ENCODE measurements at places on chromosomes 13 and 19.

DNA sequence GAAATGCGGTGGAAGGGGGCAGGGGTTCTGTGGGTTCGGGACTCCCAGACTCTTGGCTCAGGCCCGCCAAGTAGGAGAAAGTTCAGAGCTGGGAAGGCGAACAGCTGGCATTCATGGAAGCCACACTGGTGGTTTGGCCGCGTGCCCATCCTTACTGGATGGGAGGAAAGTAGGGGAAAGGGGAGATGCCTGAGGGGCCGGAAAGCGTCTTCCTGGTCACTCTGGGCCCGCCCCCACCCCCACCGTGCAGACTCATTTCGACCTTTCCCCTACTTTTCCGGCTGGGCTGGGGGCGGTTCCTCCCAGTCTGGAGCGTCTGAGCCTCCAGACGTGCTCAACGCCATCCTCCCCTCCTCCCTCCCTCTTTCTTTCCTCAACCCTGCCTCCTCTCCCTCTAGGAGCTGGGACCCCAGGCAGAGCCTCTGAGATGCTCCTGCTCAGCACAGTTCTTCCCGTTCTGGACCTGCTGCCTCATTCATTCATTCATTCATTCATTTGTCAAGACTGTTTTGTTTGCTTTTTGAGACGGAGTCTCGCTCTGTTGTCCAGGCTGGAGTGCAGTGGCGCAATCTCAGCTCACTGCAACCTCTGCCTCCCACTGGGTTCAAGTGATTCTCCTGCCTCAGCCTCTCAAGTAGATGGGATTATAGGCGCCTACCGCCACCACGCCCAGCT lies 3.5 kb downstream of the ANGPTL4 start:
- DNase-seq, result peak; percentile 83

GRCh38 chr13:49435992-49436391 lies 7.9 kb downstream of the CAB39L start:
- no peak for DNase-seq

GRCh38 chr19:37654118-37654517 lies 1.1 kb downstream of the ZFP30 start:
- no peak for DNase-seq

- DNase-seq, result no peak
Observed at GRCh38 chr13:41670873-41671443, 213.6 kb downstream of the RGCC start.

GRCh38 chr13:44363631-44364344 lies 9.8 kb upstream of the SERP2 start:
- DNase-seq, result no peak

GRCh38 chr13:34025746-34026145 lies 207.8 kb downstream of the RFC3 start:
- DNase-seq, result no peak

DNA sequence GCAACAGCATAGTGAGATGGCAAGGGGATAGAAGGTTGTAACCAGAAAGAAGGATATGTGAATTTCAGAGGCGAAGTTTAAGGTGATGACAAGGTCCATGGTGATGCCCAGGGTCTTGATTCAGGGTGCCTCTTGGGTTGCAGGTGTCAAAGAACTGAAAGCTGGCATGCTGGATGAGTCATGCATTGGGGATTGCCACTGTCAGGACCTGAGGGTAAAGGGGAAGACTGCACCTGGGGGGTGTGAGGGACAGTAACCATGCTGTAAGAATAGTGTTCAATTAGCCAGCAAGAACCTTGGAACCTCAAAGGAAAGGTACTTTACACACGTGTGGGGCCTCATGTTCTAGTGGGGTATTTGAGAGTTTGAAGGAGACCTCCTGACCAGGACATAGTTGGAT lies 279.6 kb downstream of the SLC7A1 start:
- no peak for DNase-seq

- DNase-seq, result no peak
Observed at GRCh38 chr13:25691654-25692053, 319.9 kb downstream of the ATP8A2 start.

- no peak for DNase-seq
Observed at GRCh38 chr19:46528601-46529590, 33.2 kb upstream of the PNMA8B start.

DNA sequence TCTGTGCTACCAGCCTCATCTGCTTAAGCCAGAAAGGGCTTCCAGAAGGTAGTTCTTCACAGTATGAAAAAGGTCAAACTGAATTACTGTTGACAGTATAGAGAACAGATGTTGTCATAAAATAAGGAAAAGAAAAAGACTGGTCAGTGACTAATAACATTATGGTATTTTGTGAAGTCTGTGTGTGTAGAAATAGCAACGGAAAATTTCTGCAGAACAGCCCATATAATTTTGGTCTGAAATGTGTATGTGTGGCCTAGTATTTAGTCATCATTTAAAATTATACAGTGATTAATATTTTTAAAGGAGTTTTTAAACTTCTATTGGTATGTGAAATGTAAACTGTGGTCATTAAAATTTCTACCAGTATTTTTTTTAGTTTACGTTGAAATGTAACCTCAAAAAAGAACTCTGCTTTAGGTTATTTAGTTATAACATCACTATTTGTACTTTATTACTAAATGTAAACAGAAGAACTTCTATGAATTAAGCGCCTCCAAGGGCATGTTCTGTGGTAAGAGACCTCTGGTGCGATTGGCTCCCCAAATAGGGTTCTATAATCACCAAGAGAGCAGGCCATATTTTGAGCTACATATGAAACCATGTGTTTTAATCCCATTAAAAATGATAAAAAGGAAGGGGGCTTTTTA lies 3.3 kb upstream of the GPR183 start:
- no peak for DNase-seq

DNA sequence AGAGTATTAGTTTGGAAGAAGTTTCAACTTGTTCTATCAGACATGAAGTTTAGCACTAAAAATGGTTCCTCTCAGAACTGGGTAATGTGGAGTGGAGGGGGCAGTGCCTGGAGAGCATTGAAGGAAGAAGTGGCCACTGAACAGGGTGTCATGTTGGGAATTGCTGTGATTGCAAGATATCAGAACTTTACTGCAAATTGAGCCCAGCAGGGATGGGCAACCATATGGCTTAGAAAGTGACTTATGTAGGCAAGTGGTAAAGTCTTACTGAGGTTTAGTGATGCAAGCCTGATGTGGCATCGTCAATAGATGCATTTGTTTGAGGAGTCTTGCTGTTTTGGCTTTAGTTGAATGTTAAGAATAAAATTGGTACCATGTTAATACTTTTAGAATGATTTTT lies 31.7 kb downstream of the WASF3 start:
- DNase-seq, result no peak

DNA sequence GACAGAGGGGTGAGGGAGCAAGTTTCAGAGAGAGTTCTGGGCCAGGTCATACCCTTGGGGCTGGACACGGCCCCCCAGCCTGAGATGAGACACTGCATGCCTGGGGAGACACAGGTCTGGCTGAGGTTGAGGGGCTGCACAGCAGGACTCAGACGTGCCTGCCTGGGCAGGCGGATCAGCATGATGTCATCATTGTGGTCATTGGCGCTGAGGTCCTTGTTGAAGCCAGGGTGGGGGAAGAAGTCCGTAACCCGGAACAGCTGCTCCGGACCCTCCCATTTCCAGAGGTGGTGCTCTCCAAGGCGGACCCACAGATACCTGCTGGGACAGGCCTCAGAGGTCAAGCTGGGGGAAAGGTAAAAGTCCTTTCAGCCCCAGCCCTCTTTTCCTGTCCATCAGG lies 5.0 kb upstream of the KLK8 start:
- no peak for DNase-seq

GRCh38 chr19:41588497-41589209 lies 12.7 kb downstream of the CEACAM21 start:
- DNase-seq, result peak; percentile 39

DNA sequence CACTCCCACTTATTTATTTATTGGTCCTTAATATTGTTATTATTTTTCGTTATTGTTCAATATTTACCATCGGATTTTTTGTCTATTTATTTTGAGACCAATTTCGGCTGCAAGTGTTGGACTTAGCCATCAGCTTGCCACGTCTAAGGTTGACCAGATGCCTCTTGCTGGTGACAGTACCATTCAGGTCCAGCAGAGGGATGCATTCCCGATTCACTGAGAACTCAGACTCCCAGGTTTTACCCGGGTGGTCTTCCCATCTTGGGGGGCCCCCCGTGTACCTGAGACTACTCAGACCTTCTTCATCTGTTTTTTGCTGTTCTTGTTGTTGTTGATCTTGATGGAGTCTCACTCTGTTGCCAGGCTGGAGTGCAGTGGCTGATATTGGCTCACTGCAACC lies 1435.2 kb downstream of the UQCRFS1 start:
- DNase-seq, result no peak

DNA sequence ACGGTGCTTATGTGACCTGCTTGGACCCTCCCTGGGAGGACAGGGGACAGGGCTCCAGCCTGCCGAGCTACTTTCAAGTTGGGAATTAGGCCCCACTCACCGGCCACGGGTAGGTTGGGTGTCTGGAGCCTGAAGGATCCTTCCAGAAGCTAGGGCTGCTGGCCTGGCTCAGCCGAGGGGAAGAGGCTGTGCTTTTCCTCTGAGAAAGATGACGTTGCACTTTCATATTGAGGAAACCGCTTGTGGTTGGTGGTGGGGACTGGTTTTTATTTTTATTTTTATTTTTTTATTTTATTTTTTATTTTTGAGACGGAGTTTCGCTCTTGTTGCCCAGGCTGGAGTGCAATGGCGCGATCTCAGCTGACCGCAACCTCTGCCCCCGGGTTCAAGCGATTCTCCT lies at the start of gene TMEM150B:
Gene TMEM150B (minus strand): TSS at position 170 of the 400 bp plus-strand sequence. CDS start 4,305 bp downstream, outside the sequence.
- no peak for DNase-seq

DNA sequence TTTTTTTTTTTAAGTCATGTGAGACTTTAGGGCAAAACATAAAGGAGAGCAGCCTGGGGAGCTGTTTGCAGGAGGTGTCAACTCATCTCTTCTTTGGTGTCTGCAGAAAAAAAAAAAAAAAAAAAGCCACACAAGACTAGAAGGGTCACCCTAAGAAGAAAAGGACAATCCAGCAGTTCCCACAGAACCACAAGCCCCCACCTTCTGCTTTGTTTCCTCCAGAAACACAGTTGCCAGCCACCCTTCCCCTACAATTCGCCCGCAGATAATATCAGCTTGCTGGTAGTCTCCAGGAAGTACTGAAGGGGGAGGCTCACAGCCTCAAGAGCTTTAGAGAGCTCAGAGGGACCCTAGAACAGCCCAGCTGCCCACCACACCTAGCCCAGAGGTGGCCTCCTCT lies 22.3 kb upstream of the ZBTB7A start:
- DNase-seq, result no peak

- no peak for DNase-seq
Observed at GRCh38 chr13:110312339-110313031, 5.4 kb downstream of the COL4A2 start.

GRCh38 chr13:90867336-90867683 lies 480.2 kb upstream of the MIR17HG start:
- peak; percentile 87 for DNase-seq

DNA sequence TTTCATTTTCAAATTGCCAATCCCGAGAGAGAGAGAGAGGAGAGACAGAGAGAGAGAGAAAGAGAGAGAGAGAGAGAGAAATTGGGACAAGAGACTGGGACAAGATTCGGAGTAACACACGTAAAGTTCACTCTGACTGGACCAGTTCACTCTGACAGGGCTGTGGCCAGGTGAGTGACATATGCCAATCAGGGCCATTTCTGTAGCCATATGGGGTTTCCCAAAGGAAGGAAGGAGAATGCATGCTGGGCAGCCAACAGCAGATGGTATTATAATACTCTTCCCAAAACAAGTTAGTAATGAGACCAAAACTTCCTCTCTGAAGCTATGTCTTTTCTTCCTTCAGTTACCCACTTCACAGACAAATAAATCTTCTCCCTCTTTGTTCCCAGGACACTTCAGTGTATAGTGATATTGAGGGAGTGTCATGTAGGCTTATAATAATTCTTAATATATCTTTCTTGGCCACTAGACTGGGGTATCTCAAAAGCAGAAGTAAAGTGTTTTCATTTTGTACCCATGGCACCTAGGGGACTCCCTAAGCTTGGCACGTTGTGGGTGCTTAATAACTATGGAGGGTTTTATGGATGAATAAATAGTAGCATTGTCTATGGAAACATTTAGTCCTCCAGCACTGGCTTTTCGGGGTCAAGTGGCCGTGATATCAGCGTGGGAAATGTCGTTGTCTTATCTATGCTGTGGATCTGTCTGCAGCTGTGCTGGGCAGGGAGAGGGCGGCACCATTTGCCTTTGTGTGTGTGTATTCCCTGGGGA lies 51.6 kb downstream of the SERP2 start:
- no peak for DNase-seq

DNA sequence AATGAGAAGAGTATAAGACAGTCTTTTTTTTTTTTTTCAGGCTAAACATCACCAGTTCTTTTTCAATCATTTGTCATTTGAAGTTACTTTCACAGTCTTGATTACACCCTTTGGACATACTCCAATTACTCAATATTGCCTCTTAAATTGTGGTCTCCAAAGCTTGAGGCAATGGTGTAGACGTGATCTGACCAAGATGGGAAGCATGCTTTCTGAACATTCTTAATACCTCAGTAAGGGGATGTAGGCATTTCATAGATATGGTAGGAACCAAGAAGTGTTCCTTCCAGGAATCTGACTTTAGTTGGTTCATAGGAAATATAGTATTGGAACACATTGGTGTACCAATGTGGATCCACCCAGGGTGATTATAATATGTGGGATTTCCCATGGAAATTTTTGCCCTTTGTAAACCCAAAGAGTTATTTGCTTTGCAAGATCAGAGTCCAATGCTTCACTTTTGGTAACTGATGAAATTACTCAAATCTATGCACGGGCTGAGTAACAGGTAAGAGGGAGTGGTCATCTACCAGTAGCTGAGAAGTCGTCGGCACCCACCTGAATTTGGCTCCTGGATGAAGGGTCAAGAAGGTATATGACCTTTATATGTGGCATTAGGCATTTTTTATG lies 62.2 kb downstream of the ERCC5 start:
- no peak for DNase-seq

All from testis (tissue), 5 donors.